GM12892 (cell line): ENCODE measurements at places on chromosomes 2 and 18.

DNA sequence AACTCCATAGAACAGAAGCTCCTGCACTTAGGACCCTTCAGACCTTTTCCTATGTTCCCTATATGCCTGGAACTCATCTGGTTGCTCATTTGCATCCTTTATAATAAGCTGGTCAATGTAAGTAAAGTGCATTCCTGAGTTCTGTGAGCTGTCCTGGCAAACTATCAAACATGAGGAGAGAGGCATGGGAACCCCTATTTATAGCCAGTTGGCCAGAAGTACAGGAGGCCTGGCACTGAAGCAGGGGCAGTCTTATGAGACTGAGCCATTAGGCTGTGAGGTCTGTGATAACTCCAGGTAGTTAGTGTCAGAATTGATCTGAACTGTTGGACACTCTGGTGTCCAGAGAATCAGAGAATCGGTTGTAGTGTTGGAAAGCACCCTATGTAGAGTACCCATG lies 88.4 kb downstream of the EHD3 start:
- no peak for DNase-seq

GRCh38 chr2:173898178-173898668 lies 67.0 kb downstream of the SP3 start:
- DNase-seq, result no peak

- no peak for DNase-seq
Measured at GRCh38 chr2:138000009-138000408, 35.7 kb downstream of the HNMT start.

DNA sequence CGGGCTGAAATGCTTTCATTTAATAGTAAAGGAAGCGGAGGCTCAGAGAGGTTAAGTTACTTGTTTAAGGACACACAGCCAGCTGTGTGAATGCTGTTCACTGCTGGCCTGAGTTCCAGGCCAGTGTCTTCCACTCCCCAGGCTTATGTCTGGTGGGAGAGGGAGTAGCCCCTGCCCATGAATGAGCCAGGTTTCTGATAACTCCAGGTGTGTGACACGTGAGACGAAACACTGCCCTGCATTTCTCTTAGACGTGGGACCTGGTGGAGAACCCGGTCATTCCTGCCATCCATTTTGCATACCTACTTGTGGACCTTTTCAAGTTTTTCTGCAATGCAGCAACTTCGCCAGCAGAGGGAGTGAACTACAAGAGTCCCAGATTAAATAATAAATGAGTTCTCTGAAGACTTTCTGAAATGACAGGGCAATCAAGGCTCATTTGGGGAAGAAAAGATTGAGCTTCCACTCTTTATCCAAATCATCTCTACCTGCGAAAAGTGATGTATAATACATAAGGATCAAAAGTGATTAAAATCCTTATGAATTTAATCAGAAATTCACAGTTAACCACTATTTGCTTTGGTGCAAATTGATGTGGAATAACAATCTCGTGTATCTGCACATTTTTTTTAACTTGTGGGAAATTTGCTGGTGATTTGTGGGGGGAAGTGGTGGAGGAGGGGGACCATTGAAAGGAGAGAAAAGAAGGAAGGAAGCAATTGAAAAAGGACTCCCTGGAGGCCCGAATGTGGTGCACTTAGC lies 79.4 kb upstream of the ASB18 start:
- peak; percentile 43 for DNase-seq

- DNase-seq, result no peak
Measured at GRCh38 chr2:224832207-224832606, 116.0 kb upstream of the CCDC195 start.

DNA sequence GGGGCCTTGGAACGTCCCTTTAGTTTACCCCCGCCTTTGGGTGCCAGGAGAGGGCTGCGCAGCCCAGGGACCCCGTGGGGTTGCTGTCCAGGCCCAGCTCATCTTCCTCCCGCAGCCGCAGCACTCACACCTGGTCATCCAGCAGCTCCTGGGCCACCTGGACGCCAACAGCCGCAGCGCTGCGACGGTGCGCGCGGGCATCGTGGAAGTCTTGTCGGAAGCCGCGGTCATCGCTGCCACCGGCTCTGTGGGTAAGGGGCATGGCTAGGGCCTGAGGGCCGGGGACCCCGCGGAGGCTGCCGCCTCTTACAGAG lies 37.2 kb downstream of the POMC start:
- DNase-seq, result no peak

DNA sequence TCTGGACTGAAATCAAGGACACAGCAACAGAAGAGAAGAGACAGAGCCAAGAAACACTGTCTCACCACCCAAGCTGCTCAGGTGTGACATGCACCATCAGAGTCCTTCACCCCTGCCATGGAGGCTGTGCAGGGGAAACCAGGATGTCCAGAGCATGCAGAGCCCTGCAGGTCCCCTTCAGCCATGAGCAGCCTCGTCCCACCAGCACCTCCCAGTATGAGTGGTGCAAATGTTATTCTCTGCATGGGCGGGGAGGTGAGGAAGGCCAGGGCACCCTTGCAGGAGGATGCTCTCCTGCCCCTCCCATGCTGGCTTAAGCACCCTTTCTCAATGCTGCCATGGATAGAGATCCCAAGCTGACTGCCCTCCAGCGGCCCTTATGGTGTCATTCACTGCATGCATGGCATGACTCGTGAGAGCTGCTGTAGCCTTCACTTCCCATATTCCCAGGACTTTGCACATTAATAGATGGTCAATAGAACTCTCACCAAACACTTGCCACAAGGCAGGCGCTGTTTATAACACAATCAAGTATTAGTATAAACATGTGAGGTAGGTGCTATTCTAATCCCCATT lies 171.0 kb downstream of the ANAPC1 start:
- no peak for DNase-seq

GRCh38 chr2:173986805-173987204 lies 21.6 kb upstream of the SP3 start:
- DNase-seq, result no peak

DNA sequence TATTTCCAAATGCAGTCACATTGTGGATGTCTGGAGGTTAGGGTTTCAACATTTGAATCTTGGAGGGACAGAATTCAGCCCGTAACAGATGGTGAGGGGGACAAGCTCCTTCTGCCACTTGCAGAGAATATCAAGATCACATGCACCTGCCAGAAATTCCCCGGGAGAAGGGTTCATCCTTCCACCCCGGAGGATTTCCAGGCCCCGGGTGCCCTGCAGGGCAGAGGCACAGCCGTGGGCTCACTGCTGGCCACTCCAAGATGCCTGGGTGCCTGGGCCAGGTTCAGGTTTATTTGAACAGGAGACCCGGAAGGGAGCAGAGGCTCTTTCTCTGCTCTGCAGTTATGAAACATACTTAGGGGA lies 38.2 kb upstream of the MGAT4A start:
- DNase-seq, result no peak

- no peak for DNase-seq
Measured at GRCh38 chr2:24459224-24460161, 31.6 kb upstream of the NCOA1 start.

DNA sequence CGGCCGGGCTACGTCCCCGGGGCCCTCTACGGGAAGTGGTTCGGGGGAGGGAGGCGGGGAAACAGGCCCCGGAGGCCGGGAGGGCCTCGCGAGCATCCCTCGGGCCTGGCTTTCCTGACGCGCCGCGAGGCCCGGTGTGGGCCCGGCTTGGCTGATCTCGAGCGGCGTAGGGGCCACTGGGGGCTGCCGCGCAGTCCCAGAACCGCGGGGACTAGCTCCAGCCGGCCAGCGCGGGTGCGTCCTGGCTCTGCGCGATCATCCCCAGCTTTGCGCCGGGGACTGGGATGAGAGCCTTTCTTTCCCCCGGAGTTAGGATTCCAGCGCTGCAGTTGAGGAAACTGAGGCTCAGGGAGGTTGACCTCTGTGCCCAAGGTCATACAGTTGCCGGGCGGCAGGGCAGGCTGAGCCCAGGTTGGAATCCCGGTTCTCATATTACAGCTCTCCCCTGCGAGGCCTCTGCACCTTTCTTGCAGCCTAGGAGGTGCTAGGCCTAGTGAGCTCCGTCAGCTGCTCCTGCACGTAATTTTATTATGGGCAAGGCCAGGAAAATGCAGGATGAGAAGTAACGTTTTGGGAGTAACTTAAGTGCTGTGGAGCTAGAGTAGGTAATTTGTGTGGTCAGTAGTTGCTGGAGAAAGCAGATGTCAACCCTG lies 501 bp downstream of the LPIN1 start:
- no peak for DNase-seq

- DNase-seq, result no peak
Measured at GRCh38 chr2:159605441-159606178, 10.7 kb downstream of the BAZ2B start.

DNA sequence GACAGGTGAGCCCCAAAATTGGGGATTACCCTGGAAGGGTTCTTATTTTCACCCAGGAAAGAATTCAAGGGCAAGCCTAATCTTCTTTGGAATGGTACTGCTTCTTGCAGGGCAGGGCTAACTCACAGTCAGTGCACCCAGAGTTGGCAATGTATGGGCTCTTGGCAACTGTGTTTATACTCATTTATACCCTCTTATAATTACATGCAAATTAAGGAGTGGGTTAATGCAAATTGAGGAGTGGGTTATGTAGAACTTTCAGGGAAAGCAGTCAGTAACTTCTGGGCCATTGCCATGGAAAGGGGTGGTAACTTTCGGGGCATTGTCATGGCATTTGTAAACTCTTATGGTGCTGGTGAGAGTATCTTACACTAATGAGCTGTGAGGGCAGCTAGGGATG lies 59.2 kb downstream of the SERPINB8 start:
- DNase-seq, result no peak

- no peak for DNase-seq
Measured at GRCh38 chr18:59060551-59060950, 79.1 kb upstream of the SEC11C start.

DNA sequence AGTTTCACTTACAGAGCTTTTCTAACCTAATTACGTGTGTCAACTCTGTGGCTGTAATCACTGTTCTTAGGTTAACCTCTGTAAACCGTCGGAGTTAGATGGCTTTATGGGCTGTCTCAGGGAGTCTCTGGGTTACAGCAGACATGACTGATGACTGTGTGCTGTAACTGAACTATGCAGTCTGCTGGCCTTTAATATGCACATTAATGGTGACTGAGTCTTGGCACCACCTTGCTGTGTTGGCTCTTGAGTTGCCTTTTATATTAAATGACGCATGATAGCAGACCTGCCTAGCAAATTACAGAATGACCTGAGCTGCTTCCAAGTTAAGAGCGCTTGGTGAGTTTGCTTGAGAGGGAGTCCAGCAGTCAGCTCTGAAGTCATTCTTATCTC lies 90.1 kb downstream of the ACKR3 start:
- no peak for DNase-seq

- no peak for DNase-seq
Measured at GRCh38 chr2:205775097-205775877, 93.0 kb downstream of the NRP2 start.

DNA sequence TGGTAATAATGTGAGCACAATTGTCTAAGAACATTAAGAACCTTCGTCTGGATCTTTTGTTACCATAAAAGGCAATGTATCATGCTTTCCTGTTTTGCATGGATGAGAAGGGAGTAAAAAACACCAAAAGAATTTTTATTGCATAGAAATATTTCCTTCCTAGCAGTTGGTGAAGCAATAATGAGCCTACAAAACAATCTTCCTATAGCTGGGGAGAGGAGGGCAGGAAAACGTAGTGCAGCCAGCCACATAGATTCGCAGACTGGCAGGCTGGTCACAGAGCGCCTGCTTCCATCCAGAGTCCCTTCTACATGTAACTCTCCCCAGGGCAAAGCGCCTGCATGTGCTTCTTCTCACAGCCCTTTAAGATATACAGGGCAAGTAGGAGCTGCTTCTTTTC lies 190.4 kb downstream of the BABAM2 start:
- no peak for DNase-seq

GRCh38 chr2:106577255-106577651 lies 90.1 kb downstream of the CD8B2 start:
- DNase-seq, result no peak

DNA sequence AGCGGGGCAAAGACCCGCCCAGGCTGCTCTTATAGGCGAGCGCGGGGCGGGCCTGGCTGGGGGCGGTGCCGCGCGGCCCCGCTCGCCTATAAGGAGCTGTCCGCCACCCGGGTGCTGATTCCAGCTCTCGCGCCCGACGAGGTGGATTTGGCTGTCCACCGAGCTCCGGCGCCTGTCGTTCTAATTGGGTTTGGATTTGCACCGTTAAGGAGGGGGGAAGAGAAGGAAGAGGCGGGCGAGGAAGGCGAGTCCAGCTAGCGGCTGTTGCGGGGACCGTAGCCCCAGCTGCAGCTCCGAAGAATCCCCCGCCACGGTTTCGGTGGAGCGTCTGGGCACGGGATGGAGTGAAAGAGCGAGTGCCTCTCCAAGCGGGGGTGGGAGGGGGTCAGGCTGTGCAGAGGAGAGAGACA lies at the start of gene CNTNAP5:
CNTNAP5 (plus strand) TSS at position 117 of the 410 bp plus-strand sequence. CDS start 364 bp downstream, outside the sequence.
- DNase-seq, result no peak

- DNase-seq, result no peak
Measured at GRCh38 chr2:18282026-18282425, 278.4 kb downstream of the RDH14 start.

- DNase-seq, result no peak
Measured at GRCh38 chr2:110852541-110853263, 120.3 kb downstream of the ACOXL start.
